PC-3 (cell line): ENCODE measurements at places on chromosomes 6 and 20.

DNA sequence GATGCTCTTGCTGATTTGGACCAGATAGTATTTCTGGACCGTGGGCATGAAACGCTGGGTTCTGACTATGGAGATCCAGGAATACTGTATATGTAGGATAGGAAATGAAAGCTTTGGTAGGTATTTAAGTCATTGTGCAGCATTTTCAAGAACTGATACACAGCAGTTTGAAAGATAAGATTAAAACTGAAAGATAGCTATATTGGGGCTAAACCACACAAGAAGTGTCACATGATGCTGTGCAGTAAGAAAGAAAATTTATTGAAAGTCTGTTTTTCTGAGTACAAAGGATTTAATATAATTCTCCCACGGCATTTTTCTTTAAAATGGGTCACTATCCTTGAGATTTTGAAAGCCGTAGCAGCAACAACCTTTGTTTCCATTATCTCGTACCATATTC is 305 bp downstream of the IL17A start:
- H3K27me3 ChIP-seq = peaks cover 45% of the 10 kb centered on the region
- no peaks in the 10 kb centered on the region for H3K4me1 ChIP-seq
- H3K27ac ChIP-seq = no peak overlapping the region
- no peaks in the 10 kb centered on the region for H3K36me3 ChIP-seq
- no peak overlapping the region for H3K4me3 ChIP-seq
- no peak for DNase-seq

DNA sequence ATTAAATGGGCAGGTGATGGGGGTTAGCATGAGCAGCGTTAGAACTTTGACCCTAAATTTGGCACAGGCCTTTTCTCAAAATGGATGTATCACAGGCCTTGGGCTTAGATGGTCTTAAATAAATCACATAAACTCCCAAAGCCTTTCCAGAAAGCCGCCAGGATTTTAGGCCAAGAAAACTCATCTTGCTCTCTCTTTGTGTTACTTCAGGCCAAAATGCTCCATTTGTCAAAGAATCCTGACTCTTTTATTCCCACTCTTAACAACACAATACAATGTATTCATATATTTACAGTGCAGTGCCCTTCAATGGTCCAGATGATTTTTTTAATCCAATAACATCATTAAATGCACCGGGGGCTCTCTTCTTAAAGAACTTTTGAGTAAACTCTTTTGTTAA is 5.9 kb upstream of the TCP11 start:
- H3K27me3 ChIP-seq = no peaks in the 10 kb centered on the region
- H3K4me1 ChIP-seq = peaks cover 53% of the 10 kb centered on the region
- H3K4me3 ChIP-seq = no peak overlapping the region
- DNase-seq = no peak

DNA sequence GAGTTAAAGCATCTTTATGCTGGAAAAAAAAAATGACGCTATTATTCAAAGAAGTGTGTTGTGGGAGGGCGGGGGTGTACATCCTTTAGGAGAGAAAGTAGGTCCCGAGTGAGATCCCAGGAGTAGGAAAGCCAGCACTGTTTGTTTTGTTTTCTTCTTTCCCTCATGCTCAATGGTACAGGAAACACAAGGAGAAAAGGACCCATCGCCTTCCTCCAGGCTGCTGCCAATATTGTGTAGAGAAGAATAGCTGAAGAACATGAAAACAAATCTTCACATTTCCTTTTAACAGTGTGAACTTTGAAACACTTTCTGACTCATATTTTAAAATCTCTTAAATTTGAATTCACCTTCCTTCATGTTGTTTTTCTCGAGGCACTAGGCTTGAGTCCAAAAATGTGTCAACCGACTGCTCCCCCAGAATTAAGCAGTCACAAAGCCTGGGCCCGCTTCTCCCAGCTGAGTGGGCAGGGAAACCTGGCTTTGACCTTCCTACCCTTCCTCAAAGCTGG is 22.3 kb downstream of the PPP1R16B start:
- peaks cover 12% of the 10 kb centered on the region; the same call in 1 of the 2 replicates for H3K27me3 ChIP-seq
- no peaks in the 10 kb centered on the region for H3K36me3 ChIP-seq
- H3K4me1 ChIP-seq = peaks cover 13% of the 10 kb centered on the region; the same call in 1 of the 2 replicates
- no peak overlapping the region for H3K4me3 ChIP-seq

- DNase-seq = no peak
- H3K4me3 ChIP-seq = no peak overlapping the region
- no peaks in the 10 kb centered on the region for H3K27me3 ChIP-seq
- no peaks in the 10 kb centered on the region for H3K36me3 ChIP-seq
Observed at GRCh38 chr6:155075930-155076695, 81.0 kb downstream of the TIAM2 start.

DNA sequence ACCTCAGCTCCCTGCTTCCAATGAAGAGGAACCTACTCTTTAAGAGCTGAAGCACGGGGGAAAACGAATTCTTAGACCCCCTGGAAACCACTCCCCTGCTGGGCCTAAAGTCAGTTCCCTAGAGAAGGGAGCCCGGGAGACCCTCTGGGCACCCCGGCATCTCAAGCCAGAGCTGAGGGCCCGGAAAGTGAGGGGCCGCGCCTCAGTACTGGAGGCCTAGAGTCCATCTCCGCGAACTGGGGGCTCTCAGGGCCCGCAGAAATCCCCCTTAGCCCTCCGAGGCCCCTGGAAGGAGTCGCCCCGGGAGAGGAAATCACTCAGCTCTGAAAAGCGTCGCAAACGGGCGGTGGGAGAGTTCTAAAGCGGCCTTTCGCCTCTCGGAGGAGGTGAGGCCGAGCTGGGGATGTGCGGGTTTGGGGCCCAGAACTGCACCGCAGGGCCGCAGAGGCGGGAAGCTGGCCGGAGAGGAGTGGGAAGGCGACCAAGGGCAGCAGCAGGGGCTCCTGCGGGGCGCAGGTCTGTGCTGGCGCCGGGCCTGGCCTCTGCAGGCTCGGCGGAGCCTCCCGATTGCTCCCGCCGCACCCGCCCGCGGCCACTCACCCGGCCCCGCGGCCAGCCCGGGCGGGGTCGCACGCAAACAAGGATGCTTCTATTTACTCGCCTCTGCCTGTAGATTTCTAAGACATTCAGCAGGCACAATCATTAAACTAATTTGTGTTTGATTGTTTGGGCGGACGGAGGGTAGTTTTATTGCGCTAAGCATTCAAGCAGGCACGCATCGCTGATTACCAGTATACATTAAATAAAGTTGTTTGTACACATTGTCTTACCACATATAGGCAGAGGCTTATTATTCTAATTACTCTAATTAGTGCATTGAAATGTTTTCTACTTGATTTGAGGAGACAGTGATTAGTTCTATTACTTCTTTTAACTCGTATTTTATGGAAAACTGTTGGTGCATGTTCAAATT is 9.2 kb downstream of the POU3F2 start:
- H3K4me3 ChIP-seq = no peak overlapping the region
- peaks cover 69% of the 10 kb centered on the region for H3K27me3 ChIP-seq
- no peak for DNase-seq
- no peaks in the 10 kb centered on the region for H3K36me3 ChIP-seq

DNA sequence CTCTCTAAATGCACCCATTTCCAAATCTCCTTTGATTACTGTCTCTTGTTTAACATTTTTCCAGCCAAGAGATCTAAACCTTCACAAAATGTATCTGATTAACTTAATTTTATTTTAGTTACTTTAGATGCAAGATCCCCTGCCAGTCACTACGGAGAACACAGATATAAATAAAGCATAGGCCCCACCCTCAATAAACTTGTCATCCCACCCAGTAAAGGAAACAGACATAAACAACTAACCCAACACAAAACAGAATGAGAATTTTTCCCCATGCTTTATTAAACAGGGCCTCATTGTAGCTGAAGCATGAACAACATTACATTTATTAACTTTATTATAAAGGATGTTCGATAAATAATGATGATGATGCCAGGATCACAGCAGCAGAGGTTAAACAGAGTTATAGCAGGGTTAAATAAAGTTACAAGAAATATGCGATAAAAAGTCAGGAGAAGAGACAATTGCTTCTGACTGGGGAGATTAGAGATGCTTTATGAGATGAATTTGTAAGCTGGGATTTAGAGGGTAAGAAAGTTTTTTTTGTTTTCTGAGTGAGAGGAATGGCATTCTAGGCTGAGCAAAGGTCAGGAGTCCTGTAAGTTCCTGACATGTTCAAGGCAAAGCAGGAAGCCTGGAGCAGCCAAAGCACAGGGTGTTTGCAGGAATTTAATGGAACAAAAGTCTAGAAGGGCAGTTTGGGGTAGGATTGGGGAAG is 41.1 kb downstream of the TFAP2A start:
- H3K4me1 ChIP-seq = peaks cover 12% of the 10 kb centered on the region
- peak; percentile 30 for DNase-seq
- no peak overlapping the region for H3K4me3 ChIP-seq
- no peak overlapping the region for H3K27ac ChIP-seq

- no peak overlapping the region for H3K27ac ChIP-seq
- DNase-seq = no peak
- H3K4me1 ChIP-seq = no peaks in the 10 kb centered on the region
- H3K27me3 ChIP-seq = no peaks in the 10 kb centered on the region
- no peaks in the 10 kb centered on the region for H3K36me3 ChIP-seq
- H3K4me3 ChIP-seq = no peak overlapping the region
Observed at GRCh38 chr6:119384444-119384843, 34.9 kb upstream of the MAN1A1 start.

GRCh38 chr20:29687438-29687837 is 1570.0 kb upstream of the DEFB115 start:
- no peaks in the 10 kb centered on the region for H3K27me3 ChIP-seq
- no peak overlapping the region for H3K27ac ChIP-seq
- no peaks in the 10 kb centered on the region for H3K4me1 ChIP-seq
- no peak overlapping the region for H3K4me3 ChIP-seq
- no peak for DNase-seq

- H3K27ac ChIP-seq = no peak overlapping the region
- H3K36me3 ChIP-seq = no peaks in the 10 kb centered on the region
- peak; percentile 31 for DNase-seq
- no peak overlapping the region for H3K4me3 ChIP-seq
- no peaks in the 10 kb centered on the region for H3K27me3 ChIP-seq
Observed at GRCh38 chr6:38775870-38776269, 60.8 kb downstream of the DNAH8 start.

DNA sequence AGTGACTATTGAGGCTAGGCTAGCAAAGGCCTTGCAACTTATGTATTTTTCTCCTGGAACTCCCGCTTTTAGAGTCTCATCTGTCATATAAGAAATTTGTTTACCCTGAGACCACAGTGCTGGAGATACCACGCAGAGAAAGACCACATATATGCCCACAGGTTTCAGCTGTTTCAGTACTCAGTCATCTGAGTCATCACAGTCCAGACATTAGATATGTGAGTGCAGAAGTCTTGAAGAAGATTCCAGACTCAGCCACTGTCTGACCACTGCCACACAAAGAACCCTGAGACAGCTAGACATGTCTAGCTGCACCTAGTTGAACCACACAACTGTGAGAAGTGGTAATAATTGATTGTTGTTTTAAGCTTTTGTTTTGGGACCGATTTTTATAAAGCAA is 648.3 kb downstream of the EPM2A start:
- H3K27ac ChIP-seq = no peak overlapping the region
- H3K27me3 ChIP-seq = no peaks in the 10 kb centered on the region
- H3K36me3 ChIP-seq = no peaks in the 10 kb centered on the region
- H3K4me3 ChIP-seq = no peak overlapping the region
- no peak for DNase-seq

DNA sequence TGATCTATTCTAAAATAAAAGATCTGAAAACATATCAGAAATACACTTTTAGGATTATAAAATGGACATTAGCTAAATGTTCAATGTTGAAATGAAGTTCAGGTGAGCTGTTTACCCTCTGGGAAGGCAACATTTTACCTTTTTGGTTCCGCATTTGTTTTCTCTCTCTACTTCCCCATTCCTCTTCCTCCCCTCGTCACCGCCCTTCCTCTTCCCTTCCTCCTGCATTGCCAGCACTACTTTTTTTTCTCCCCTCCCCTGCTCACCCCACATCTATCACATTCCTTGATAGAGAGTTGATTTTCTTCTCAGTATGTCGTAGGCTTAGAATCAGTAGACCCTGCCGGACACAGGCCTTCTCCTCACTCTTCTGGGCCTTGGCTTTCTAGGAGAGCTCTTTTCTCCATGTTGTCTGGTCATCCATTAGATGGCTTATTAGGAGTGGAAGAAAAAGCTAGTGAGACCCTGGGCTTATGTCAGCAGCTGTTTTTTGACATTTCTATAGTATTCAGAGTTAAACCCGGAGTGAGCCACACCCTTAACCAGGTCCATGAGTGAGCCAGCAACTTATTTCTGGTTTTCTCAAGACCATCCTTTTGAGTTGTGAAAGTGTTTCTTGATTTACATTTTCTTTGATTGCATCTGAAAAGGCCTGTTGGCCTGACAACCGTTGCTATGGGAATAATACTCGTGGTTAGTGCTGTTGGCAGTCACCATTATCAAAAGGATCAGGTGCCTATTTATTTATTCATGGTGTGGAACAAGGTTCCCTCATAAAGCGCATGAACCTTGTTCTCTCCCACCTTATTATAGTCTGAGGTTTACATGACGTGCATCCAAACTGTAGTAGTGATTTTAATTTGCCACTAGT is 90.9 kb downstream of the DTD1 start:
- no peak overlapping the region for H3K4me3 ChIP-seq
- no peak overlapping the region for H3K27ac ChIP-seq
- DNase-seq = no peak
- no peaks in the 10 kb centered on the region for H3K36me3 ChIP-seq

- no peaks in the 10 kb centered on the region; the same call in 1 of the 2 replicates for H3K36me3 ChIP-seq
- H3K27me3 ChIP-seq = no peaks in the 10 kb centered on the region
- peak; percentile 59 for DNase-seq
- H3K4me3 ChIP-seq = no peak overlapping the region
- H3K27ac ChIP-seq = no peak overlapping the region
Observed at GRCh38 chr6:90194371-90194841, 102.2 kb downstream of the BACH2 start.

DNA sequence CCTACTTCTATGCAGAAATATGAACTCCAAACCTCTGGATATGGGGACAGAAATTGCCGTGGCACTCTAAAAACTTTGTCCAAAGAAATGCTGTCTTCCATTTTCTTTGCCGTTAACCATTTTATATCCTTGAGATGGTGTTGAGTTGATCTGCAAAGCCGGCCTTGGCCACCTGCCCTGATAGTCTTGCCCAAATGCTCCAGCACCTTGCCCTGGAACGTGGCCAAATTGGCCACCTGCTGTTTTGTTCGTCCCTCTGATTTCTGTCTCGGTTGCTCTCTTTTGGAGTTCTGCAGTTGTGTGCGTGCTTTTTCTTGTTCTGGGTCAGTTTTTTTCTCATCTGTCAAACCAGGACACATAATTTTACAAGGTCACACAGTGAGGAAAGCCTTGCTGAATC is 239.7 kb upstream of the GMDS start:
- H3K36me3 ChIP-seq = no peaks in the 10 kb centered on the region
- DNase-seq = no peak
- no peak overlapping the region for H3K4me3 ChIP-seq
- no peaks in the 10 kb centered on the region for H3K4me1 ChIP-seq
- no peak overlapping the region for H3K27ac ChIP-seq
- H3K27me3 ChIP-seq = no peaks in the 10 kb centered on the region

- no peak for DNase-seq
- no peak overlapping the region for H3K27ac ChIP-seq
- H3K36me3 ChIP-seq = no peaks in the 10 kb centered on the region
- no peaks in the 10 kb centered on the region; the same call in 1 of the 2 replicates for H3K4me1 ChIP-seq
- no peak overlapping the region for H3K4me3 ChIP-seq
Observed at GRCh38 chr6:89406141-89406540, 5.9 kb downstream of the RRAGD start.
